ENCODE measurements at places on chromosomes 5 and 9.

GRCh38 chr5:110002652-110003051 lies 312.9 kb downstream of the MAN2A1 start:
- DNase-seq: no peak

DNA sequence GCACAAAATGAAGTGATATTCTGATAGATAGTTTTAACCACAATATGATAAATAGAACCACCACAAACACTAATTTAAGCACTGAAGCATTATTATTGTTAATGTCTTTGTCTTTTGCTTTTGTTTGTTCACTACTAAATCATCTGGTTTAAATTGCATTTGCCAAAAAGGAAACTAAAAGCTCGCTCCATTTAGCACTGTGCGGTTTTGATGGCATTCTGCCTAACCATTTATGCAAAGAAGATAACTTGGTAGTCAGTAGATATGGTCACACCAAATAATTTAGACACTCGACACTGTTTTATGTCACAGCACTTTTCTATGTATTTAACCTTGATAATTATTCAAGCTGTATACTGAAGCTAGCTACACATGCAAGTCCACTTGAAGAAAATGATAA lies 849.8 kb upstream of the CDH6 start:
- peak; percentile 15 for DNase-seq

- DNase-seq: peak; percentile 48
Observed at GRCh38 chr9:82535432-82535998, 527.4 kb downstream of the RASEF start.

DNA sequence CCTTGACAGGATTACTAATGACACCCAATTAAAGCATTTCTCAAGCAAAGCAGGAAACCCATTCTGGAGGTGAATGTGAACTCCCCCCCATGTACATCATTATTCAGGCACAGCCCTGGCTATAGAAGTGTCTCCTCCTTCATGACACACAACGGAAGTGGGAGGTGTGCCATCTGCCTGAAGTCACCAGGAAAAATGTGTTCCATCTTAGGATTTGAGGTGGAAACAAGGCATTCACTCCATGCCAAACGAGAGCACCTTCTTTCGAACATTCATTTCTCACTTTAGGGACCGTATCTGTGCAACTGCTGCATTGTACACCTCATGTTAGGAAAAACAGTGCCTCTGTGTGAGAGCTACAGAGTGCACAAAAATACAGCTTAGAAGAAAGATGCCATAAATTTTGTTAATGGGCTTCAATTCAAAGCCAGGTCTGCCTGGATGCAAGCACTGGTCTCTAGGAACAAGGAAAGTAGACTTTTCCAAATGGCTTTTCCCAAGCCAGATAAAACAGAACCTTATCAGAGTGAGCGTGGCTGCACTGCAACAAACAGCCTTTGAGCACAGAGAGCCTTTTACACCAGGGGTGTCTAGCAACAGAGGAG lies 19.4 kb downstream of the GOLM1 start:
- DNase-seq: peak; percentile 63

- no peak for DNase-seq
Observed at GRCh38 chr9:96476591-96476990, 26.6 kb downstream of the HABP4 start.

DNA sequence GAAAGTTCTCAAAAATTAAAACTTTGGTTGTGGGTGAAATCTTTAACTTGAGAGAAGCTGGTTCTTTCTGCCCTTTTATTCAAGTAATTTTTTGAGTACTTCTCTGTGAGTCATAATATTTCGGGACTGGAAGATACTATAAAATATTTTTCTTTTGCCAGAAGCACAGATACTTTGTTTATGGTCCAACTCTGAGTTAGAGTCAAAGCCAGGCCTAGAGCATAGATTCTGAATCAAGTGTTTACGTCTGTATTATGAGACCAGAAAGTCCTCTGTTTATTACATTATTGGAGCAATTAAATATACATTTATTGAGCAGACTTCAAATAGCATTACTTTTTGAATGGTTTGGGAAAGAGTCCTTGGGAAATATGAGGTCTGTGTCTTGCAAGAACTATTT lies 187.9 kb downstream of the FER start:
- DNase-seq: no peak

- no peak for DNase-seq
Observed at GRCh38 chr5:54081415-54081814, 229.0 kb downstream of the ARL15 start.

DNA sequence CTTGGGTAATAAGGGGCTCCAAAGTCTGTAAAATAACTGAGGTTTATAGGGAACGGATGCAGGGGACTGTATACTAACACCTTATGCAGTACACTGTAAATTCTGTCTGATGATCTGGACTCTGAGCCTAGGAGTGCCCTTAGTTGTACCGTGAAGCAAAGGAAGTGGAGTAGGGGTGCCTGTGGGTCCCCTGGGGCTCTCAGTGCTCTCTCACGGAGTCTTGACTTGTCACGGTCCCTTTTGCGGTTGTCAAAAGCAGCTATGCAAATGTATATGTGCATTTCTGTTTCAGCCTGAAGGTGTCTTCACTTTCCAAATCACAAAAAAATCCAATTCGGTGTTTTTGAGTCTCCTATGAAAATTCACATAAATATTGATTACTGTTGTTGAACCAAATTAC lies 17.8 kb downstream of the DMRT1 start:
- DNase-seq: no peak

DNA sequence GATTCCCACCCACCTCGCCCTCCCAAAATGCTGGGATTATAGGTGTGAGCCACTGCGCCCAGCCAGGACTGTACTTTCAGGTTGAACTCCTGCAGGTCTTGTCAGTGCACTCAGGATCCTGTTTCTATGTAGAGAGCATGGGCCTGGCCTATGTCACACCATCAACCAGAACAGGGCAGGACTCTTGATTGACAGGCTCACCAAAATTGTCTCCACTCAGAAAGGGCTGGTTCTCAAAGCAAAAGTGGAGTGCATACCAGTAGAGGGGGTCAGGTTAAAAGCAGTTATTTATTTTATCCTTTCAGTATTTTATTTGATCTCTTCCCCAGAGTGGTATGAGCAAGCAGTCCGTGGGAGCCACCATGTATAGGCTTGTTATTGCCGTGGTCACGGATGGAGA lies 27.4 kb upstream of the POU4F3 start:
- DNase-seq: no peak

GRCh38 chr5:24735284-24735683 lies 90.5 kb upstream of the CDH10 start:
- no peak for DNase-seq

DNA sequence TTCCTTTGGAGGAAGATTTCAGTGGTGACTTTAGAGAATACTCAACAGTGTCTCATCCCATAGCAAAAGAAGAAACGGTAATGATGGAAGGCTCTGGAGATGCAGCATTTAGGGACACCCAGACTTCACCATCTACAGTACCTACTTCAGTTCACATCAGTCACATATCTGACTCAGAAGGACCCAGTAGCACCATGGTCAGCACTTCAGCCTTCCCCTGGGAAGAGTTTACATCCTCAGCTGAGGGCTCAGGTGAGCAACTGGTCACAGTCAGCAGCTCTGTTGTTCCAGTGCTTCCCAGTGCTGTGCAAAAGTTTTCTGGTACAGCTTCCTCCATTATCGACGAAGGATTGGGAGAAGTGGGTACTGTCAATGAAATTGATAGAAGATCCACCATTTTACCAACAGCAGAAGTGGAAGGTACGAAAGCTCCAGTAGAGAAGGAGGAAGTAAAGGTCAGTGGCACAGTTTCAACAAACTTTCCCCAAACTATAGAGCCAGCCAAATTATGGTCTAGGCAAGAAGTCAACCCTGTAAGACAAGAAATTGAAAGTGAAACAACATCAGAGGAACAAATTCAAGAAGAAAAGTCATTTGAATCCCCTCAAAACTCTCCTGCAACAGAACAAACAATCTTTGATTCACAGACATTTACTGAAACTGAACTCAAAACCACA lies 67.4 kb downstream of the VCAN start:
- no peak for DNase-seq

GRCh38 chr9:69379270-69379982 lies 54.4 kb downstream of the ENTREP1 start:
- peak; percentile 36 for DNase-seq

- no peak for DNase-seq
Observed at GRCh38 chr5:38576442-38576841, 20.0 kb upstream of the LIFR start.

GRCh38 chr9:97880336-97880735 lies 27.3 kb downstream of the FOXE1 start:
- DNase-seq: no peak

All from astrocyte of the hippocampus (primary cell).